ENCODE measurements at places on chromosomes 11 and 22. TPM values are rescaled to one million over a fixed set of nuclear protein-coding genes. Genes with fewer than 3 reads are reported as not detected.

Gene PKP3
- not detected for total RNA-seq

Gene FAM83F
- total RNA-seq, result not detected

Gene OR52W1
- total RNA-seq, result not detected

Gene SLC17A6
- not detected for total RNA-seq

Gene SLC6A5
- total RNA-seq, result not detected

Gene FAM111B
- 38.1 TPM for total RNA-seq

Data from OCI-LY7 (cell line).